ENCODE measurements at places on chromosomes 1 and 21.

GRCh38 chr1:59083946-59084865 is 212.7 kb upstream of the FGGY start:
- no peak for DNase-seq

- no peak for DNase-seq
Measured at GRCh38 chr1:167538657-167539056, 14.9 kb downstream of the CREG1 start.

GRCh38 chr1:23533246-23534023 is 2.4 kb upstream of the E2F2 start:
- no peak for DNase-seq

DNA sequence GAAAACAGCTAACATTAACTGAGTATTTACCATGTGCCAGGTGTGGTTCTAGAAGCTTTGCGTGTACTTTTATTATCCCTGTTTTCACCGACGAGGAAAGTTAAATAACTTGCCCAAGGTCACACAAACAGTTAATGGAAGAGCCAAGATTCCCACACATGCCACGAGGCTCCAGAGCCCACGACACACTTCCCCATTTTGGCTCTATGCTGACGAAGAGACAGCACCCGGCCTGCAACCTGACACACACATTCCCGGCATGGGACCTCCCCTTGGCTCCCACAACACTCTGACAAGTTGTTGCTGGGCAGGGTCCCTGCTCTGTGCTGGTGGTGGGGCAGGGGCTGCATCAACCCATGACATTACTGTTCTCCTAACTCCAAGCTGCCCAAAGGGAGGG is 52.8 kb downstream of the RAP1GAP start:
- DNase-seq = no peak

DNA sequence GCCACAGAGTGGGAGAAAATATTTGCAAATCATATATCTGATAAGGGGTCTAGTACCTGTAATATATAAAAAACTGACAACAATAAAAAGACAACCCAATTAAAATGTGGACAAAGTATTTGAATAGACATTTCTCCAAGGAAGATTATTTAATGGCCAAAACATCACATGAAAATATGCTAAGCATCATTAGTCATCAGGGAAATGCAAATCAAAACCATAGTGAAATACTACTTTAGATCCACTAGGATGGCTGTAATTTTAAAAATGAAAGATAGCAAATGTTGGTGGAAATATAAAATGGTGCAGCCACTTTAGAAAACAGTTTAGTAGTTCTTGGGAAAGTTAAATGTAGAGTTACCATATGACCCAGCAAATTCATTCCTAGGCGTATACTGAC is 118.7 kb upstream of the KIF26B start:
- DNase-seq = no peak

DNA sequence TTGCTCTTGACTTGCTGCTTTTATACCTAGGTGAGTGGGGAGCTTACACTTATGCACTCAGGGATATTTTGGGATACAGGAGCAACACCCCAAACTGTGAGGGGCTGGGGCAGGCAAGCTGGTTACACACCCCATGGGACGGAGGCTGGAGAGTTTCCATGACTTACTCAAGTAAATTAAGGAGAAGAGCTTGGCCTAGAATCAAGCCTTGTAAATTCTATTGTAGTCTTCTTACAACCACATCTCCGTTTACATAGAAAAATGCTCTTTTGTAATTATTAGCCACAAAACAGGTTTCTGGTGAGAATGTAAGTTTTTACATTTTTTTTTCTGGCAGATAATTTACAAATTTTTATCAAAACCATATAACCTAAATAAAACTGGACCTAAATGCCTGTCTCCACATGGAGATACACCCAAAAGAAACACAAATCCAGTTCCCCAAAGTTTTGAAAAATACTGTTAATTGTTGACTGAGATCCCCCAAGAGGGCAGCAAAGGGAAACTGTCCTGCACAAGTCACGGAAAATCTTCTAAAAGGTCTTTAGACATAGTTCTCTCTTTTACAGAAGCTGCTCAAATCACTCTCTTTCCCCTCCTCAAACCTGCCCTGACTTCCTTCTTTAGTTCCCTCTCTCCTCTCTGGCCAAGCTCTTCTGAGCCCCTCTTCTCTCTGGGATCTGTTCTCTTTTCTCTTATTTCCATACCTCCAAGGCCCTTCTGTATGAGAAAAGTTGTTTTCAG is 134.0 kb downstream of the HIVEP3 start:
- DNase-seq = no peak

- DNase-seq = no peak
Measured at GRCh38 chr1:201153474-201154388, 543 bp downstream of the TMEM9 start.

- no peak for DNase-seq
Measured at GRCh38 chr1:180606155-180606554, 25.7 kb upstream of the XPR1 start.

GRCh38 chr1:201420608-201421002 is 925 bp downstream of the TNNI1 start:
- DNase-seq = no peak

- DNase-seq = no peak
Measured at GRCh38 chr1:157288492-157288891, 150.3 kb upstream of the ETV3 start.

- DNase-seq = no peak
Measured at GRCh38 chr1:157238585-157238984, 100.4 kb upstream of the ETV3 start.

DNA sequence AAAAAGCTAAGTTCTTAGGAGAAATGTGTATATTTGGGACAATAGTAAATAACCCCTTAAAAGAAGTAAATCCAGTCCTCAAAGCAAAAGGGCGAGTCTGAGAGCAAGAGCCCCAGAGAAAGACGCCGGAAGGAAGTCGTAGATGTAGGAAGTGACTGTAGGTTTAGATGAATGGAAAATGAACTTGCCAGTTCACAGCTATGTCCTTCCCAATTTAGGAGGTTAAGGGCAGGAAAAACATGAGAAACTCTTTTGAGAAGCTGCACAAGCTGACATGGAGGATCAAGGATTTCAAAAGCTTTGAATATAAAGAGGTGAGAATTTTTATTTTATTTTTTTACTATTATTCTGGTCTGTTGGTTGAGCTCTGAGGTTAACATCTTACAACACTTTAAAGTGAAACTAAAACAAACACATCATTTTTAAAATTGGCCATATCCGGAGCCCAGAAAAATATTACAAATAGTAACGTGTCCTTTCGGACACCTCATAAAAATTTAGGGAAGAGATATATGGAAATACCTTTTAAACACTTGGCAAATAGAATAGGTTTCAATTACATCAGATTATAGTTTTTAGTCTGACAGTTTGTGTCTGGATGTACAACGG is 1178.6 kb downstream of the MRPL39 start:
- no peak for DNase-seq

- no peak for DNase-seq
Measured at GRCh38 chr1:225737161-225737560, 40.5 kb upstream of the SRP9 start.

DNA sequence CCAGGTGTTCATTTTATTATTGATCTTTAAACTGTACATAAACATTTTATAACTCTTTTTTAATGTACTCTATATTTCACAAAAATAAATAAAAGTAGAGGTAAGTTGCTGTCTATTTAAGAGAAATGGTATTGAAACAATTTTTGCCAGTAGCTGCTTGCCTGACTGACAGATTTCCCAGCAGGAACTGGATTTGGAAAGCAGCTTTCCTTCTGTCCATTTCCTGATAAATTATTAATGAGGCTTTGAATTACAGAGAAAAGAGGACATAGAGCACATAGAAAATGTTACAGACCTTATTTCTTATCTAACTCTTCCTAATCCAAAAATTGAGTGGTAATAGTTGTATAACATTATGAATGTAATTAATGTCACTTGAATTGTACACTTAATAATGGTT is 79.7 kb upstream of the BCL10 start:
- no peak for DNase-seq

All from stimulated activated CD4-positive, alpha-beta T cell treated with anti-CD3 and anti-CD28 coated beads, Interleukin-4, amount 100 ng/mL, for 1 hour (primary cell).